ENCODE measurements at places on chromosomes 13 and 19.

DNA sequence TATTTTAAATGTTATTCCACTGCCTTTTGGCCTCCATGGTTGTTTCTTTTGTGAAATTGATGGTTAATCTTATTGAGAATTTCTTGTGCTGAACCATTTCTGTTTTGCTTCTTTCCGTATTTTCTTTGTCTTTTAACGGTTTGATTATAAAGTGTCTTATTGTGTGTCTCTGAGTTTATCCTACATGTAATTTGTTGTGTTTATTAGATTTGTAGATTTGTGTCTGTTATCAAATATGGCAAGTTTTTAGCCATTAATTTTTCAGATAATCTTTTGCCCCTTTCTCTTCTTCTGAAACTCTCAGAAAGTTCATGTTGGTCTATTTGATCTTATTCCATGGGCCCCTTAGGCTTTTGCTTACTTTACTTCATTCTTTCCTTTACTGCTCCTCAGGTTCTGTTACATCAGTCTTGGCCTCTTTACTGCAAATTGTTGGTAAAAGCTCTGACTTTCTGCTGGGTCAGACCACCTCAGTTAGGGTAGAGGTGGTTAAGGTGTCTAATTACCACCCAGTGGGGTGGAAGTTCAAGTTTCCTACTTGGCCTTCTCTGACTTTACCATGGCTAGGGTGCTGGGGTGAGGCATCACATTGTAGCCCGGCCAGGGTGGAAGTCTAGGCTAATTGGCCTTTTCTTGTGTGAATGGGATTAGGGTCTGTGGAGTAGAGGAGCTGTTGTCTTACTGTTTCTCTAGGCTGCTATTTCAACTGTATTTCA lies 58.3 kb downstream of the ZMYM2 start:
- DNase-seq, result no peak

DNA sequence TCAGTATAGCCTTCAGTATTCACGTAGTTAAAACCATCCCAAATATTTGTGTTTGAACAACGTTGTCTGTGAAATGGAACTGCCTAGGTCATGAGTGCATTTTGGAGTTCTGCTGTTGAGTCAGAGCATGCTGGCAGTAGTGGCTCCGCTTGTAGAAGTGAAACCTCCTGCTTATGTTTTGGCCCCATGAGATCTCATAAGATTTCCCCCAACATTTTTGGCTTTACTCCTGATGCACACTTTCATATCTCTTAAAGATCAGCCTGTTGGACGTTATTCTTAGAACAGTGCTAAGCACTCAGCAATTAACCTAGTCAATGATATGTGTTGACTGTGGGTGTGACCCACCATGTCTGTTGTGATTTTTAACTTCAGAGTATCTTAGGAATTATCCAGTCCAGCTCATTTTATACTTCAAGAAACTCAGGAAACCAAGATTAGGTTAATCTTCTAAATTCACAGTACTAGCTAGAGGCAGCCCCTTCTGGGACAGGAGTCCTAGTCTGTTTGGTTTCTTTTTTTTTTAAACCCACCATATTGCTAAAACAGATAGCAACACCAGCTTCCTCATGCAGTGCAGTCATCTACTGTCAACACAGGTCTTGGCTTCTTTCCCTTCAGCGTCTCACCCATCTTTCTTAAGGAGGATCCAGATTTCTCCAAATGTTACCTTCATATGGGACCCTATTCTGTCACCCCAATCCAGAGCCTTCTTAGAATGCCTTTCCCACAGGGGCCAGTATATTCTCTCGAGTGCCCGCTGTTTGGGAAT lies 26.2 kb downstream of the RAP2A start:
- DNase-seq, result no peak

GRCh38 chr19:29491995-29492577 lies 33.7 kb upstream of the VSTM2B start:
- no peak for DNase-seq

GRCh38 chr13:74570834-74571233 lies 436.6 kb upstream of the KLF12 start:
- DNase-seq, result no peak
